ENCODE measurements at places on chromosomes 3 and 15.
A peak's percentile ranks its signal among the peaks of the same experiment; 100 is the strongest.

GRCh38 chr3:25661694-25662437, 2.8 kb downstream of the TOP2B start:
- DNase-seq: no peak

DNA sequence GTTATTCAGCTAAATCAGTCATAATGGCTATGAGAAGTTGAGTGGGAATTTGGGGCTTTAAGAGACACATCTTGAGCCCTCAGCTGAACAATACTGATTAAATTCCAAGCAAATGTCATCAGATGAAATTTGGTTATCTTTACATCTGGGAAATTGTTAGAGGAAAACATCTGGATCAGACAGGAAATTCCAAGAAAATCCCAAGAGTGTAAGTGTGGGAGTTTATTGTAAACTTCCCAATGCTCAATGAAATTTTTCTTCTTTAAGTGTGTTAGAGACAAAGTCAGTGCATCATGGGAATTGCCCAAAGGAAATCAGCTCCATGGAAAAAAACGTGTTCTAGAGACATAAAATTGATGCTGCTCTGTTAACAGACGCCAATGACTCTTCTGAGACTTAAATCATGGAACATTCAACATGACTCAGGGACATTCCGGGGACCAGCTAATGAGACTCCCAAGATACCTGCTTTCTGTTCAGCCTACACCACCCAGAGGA, 19.8 kb upstream of the DCLK3 start:
- no peak for DNase-seq

DNA sequence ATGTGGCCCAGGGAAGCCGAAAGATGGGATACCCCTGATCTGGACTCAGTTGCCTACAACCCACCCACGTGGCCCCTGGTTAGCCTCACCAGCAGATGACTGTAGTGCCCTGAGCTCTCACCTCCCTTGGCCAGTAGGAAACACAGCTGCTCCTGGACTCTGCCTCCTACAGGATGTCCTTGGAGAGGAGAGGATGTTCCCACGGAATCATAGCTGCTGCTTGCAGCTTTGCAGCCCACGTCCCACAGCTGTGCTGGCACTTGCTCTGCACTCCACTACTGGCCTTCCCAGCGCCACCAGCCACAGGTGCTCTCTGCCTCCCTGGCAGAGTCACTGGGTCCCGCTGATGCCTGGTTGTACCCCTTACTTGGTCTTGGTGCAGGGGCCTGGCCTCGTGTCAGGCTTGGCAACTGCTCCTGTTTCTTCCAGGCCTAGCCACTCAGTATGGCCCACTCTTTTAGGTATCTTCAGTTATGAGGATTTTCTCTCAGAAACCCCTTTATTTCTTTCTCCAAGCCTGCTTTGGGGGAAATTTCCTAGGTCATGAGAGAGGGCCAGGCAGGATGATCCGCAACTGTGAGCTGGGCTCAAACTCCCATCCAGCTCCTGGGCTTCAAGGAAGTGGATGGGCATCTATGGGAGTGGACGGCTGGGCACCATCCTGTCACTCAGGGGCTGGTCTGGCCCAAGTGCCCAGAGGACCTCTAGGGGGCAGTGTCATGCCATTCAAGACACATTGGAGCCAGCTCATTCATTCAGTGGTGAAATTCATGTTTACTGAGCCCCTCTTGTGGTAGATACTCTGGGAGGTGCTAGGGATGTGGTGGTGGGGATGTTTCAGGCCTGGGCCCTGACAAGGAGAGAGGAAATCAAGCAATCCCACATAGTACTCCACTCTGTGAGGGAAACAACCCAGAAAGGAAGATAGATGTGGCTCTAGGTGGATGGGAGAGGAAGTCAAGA, 16.2 kb upstream of the VILL start:
- peak; percentile 70 for DNase-seq

DNA sequence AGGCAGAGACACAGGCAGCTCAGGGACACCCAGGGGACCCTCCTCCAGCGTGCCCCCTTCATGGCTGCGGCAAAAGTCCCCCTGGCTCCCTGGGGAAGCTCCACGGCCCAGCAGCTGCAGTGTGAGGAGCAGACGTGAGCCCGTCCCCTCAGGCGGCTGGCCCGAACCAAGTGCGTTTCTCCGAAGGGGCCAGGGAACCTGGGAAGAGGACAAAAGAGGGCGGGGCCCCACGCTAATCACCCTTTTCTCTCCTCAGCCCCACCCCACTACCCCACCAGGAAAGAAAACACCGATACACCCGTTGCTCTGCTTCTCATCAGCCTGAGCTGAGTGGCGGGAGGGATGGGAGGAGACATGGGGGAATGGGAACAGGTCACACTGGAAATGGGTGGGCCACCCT, at the start of gene MUC4:
MUC4 (minus strand) TSS at position 174 of the 400 bp plus-strand sequence; CDS start at position 62, 112 bp downstream.
- DNase-seq: no peak

DNA sequence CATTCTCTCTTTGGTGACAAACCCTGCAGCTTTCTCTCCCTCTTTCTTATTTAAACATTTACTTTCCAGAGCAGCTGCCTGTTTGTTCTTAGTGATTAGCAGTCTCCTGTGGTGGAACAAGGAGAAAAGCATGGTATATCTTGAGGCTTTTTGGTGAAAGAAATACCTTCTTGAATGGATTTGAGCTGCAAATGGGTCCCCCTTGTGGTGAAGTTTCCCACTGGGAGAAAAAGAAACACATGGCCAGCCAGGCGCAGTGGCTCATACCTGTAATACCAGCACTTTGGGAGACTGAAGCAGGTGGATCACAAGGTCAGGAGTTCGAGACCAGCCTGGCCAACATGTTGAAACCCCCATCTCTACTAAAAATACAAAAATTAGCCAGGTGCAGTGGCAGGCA, 48.3 kb upstream of the ACP3 start:
- DNase-seq: no peak

DNA sequence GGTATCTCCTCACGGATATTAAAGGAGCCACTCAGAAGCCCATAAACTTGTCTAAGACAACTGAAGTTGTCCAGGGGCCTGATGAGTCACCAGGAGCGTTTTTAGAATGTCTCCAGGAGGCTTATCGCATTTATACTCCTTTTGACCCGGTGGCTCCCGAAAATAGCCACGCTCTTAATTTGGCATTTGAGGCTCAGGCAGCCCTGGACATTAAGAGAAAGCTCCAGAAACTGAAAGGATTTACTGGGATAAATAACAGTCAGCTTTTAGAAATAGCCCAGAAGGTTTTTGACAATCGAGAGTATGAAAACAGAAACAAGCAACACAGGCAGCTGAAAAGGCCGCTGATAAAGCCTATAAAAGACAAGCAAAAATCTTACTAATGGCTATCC, 4.1 kb downstream of the DET1 start:
- no peak for DNase-seq

DNA sequence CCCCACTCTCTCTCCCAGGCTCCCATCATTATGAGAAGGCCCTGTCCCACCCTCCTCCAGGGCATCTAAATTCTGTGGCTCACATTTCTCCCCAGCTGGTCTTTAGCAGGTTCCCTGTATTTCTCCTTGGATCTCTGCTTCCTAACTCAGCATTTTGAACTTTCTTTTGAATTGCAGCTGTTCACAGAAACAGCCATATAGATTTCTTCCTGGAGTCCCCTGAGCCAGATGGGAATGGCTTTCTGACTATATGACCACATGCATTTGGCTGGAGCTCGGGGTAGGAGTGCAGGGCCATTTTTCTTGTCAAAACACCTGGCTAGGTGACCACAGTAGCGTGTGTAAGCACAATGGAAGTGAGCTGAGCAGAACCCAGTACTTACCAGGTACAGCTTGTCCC, 22.0 kb downstream of the RBP2 start:
- DNase-seq: no peak

- no peak for DNase-seq
These were observed 163.0 kb downstream of the TBC1D5 start for GRCh38 chr3:17579289-17580031.

DNA sequence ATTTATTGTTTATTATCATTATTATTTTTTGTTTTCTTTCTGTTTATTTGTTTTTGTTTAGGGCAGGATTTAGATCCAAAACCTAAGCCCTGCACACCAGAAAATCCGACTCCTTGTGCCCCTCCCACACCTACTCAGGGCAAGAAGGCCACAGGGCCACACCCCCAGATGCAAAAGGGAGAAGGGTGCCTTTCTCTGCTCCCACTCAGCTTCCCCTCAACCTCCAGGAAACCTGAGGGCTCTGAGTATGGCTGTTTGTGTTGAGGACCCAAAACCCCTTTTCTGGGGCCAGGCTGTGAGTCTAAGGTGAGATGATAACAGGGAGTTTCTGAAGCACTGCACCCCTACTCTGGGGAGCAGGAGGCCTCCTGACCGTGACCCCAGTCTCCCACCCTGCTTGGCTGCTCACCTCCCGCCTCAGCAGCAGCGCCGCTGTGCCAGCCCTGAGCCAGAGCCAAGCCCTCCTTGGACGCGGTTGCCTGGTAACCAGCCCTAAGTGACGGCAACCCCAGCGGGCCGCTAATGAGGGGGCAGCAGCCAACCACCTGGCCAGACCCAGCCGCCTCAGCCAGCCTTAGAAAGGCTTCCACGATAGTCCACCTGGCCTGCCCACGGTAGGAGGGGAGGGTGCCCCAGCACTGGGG, 6.4 kb upstream of the C15orf39 start:
- DNase-seq: no peak

DNA sequence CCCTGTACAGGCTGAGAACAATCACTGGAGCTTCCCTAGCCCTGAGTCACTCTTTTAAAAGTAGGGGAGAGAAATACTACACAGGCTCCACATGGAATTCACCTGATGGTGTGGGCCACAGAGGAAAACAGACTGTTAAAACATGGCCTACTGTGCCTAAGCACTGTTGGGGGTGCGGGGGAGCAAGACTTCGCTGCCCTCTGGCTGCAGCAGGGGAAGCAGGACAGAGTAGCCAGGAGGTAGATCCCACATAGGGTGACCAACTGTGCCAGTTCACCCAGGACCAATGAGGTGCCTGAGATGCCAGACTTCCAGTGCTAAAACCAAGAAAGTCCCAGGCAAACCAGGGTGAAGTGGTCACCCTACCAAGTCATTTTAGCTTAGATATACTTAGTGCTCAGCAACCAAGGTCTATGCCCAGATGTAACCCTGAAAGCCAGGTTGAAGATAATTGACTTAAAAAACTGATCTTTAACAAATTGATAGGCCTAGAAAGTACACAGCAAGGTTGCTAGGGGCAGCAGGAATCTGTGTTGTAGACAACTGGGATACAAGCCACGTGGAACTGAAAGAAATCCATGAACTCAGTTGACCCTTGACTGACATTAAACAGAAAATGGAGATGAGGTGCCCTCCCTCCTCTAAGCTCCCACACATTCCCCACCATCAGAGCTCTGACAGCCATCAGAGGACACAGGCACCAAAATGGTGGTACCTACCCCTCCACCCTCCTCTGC, 344.2 kb upstream of the PPP2R3A start:
- DNase-seq: no peak
